ENCODE measurements at places on chromosomes 13 and 19.

GRCh38 chr13:90270226-90270625 is 1077.3 kb upstream of the MIR17HG start:
- no peak for DNase-seq

- no peak for DNase-seq
Measured at GRCh38 chr19:48487948-48488347, 18.8 kb downstream of the CYTH2 start.

DNA sequence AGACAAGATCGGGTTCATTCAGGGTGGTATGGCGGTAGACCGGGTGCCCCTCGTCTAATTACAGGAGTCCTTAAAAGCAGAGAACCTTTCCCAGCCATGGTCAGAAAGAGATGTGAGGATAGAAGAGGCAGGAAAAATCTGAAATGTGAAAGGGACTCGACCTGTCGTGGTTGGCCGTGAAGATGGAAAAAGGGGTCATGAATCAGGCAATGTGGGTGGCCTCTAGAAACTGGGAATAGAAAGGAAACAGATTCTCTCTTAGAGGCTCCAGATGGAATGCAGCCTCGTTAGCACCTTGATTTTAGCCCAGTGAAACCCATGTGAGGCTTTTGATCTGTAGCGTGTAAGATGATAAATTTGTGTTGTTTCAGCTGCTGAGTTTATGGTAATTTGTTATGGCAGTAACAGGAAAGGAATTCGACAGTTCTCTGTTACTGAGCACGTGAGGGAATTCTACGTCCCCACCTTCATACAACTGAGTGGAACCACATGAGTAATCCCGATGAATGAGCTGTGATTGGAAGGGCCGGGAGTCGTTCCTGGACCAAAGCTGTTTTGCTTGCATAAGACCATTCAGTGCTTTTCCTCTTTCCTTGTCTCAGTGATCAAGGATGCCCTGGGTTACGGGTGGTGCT is 11.0 kb upstream of the CA11 start:
- DNase-seq = no peak

GRCh38 chr19:23283925-23284324 is 33.7 kb upstream of the ZNF724 start:
- no peak for DNase-seq

- DNase-seq = no peak
Measured at GRCh38 chr13:94305463-94305862, 174.0 kb downstream of the DCT start.

DNA sequence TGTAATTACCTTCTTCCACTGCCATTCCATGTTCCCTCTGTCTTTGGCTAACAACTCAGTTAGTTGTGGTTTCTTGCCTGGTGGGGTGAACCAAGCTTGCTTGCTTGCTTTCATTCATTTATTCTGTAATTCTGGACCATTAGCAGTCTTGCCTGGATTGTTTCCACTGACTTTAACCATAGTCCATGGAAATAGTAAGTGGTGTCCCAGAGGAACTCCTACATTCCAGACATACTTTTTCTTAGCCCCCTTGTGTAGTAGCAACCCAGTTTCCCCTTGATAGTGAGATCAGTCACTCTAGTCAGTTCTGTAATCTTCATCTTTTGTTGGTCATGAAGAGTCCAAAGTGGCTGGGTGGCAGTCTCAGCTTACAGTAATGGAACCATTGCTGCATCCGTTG is 23.2 kb downstream of the PDS5B start:
- DNase-seq = no peak

DNA sequence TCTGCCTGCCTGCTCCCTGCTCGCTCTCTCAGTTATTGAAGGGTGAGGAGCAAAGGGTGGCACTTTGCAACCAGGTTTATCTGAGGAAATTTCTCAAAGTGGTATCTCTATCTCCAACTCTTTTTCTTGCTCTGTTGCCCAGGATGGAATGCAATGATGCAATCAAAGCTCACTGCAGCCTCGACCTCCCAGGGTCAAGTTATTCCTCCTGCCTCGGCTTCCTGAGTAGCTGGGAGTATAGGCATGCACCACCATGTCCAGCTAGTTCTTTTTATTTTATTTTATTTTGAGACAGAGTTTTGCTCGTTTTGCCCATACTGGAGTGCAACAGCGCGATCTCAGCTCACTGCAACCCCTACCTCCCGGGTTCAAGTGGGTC is 4.9 kb downstream of the ACTMAP start:
- DNase-seq = no peak

DNA sequence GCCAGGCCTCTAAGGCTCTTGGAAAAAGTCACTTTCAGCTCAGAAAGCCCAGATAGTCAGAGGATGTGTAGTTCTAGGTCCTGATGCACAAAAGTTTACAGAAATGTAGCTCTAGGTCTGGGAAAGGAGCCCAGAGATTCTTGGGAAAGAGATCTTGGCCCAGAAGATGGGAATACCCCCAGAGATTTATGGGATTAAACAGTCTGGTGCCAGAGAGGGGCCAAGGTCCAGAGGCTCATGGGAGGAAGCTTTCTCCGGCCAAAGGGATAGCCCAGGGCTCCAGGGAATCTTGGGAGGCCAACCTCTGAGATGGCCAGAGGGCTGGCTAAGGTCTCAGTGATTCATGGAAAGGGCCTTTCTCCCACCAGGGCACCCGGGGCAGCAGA is 15.2 kb downstream of the BCAT2 start:
- no peak for DNase-seq

DNA sequence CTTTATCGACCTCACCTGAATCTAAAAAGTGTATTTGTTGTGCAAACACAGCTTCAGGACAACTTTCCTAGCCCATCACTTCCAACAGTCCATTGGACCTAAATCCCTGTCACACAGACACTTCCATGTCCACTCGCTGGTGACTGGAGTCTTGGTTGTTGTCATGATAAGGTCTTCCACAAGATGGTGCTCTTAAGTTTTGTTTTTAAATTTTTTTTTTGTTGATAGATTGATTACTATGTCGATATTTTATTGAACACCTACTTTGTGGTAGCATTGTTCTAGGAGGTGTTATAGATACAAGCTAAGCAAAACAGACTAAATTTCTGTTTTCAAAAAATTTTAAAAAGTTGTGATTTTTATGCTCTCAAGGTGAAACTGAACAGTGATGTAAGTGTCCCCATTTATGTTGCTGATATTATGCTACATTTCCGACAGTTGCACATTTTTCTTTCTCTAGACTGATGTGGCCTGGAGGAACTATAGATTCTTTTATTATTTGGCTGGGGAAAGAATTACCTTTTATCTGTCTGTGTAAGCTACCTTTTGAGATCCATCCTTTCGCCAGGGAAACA is 8.1 kb upstream of the ERICH6B start:
- DNase-seq = no peak

- DNase-seq = no peak
Measured at GRCh38 chr13:44440046-44440608, 66.5 kb downstream of the SERP2 start.

DNA sequence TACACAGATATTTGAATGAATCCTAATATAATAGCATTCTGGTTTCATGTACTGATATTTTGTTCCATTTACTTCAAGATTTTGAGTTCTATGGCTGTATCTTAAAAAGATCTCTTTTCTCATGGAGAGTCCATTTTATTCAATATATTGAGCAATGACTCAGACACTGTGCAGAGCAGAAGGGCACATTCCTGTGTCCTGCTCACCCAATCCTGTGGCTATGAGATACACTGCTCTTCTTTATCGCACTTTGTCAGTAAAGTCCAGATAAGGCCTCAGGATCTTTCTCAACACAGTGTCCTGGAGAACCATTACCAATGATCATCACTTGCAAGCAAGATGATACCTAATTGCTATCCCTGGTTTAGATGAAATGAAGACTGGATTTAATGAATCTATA is 155.0 kb downstream of the CYSLTR2 start:
- DNase-seq = no peak

GRCh38 chr19:17565611-17566010 is 10.2 kb downstream of the COLGALT1 start:
- no peak for DNase-seq

DNA sequence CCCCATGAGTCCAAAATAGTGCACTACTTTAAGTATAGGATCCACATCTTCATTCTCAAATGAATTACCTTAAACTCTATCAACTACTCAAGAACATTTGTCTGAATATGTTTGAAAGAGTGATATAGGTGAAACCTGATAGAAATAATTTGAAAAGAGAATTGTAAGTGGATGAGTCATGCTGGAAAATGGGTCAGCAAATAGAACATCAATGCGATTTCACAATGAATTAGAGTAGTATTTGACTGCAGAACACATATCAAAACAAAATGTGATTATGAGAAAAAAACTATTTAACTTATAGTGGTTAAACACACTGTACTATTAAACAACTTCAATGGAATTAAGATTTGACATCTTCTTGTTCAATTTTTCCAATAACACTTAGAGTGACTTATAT is 300.6 kb upstream of the KLHL1 start:
- no peak for DNase-seq

DNA sequence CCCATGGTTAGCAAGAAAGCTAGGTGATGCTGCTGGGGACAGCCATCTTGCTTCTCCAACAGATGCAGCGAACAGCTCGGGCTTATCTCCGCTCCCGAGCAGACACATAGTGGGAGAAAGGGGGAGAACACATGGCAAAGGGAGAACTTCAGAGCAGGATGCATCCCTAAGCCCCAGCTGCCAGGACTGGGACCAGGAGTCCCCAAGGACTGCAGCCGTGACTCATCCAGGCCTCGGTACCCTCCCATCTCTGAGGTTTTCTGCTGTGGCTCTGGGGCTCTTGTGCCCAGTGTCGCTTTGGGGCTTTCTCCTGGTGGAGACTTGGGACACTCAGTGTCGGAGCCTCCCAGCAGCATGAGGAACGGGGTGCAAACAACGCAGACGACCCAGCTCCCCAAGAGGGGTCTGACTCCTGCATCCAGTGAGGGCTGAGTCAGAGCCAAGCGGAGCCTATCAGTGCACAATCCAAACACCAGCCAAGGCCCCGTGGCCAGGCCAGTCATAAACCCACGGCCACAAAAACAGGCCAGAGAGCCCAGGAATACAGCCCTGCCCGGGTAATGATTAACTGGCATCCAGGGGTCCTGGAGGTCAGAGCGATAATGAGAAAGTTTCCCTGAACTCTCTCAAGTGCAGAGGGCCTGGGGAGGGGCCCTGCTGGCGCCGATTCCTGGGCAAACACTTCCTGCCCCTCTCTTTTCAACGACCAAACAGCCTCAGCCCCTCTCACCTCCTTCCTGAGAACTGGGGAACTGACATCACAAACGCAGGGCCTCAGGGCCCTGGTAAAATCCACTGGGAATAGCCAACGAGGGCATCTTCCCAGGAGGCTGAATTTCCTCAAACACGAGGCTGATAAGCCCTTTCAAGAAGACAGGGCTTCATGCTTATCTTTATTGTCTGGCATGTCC is 202.9 kb downstream of the USP12 start:
- DNase-seq = no peak

- no peak for DNase-seq
Measured at GRCh38 chr19:2536461-2536860, 60.5 kb downstream of the GADD45B start.

DNA sequence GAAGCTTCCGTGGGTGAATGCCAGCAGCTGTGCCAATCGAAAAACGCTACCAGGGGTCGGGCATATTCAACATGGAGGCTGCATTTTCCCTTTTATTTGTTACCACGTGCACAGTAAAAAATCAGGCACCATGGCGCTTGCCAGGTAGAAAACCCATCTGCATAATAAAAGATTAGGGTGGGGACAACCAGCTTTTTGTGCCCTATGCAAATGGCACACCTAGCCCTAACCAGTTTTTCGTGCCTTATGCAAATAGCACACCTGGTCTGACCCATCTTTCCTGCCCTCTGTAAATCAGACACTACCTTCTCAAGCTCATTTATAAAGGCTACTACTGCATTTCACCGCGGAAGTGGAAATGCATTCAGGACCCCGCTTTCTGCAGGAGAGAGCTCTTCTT is 62.1 kb upstream of the FREM2 start:
- DNase-seq = no peak

DNA sequence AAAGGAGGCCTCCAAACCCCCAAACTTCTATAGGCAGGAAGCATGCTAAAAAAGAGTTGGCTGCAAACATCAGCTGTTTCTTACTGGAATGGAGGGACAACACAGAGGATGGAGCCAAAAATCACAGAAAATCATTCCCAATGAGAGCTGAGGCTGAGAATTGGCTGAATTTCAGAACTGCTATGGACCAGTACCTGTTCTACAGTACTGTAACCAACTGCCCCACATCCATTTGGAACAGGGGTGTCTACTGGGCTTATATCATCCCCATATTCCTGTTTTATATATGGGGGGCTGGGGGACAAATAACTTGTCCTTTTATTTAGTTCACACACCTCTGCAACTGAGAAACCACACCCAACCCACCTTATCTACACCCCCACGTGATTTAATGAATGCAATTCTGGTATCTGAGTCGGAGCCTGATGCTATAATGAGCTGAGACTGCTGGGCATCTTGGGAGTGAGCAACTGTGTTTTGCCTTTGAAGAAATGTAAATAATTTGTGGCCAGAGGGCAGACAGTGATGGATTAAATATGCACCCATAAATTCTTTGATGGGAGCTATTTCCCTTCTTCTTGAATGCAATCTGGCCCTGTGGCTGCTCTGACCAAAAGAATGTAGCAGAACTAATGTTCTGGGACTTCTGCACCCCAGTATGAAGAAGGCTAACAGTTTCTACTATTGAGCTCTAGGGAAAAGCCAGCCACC is 82.6 kb downstream of the TBC1D4 start:
- no peak for DNase-seq

DNA sequence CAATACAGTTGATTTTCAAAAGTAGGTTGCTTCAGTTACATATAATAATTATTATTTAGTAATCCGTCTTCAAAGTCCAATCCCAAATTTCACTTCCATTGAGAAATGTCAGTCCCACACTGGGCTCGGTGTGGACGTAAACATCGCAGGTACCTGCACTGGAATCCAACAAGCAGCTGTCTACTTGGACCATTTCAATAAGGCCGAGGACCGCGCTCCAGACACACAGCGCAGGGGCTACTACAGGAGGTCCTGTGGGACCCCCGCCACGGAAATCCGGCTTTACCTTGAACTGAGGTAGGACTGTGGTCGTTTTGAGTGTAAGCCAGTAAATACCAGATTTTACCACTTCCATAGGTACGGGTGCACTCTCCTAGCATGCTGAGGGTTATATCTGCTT is 30.8 kb downstream of the IRS2 start:
- no peak for DNase-seq

- no peak for DNase-seq
Measured at GRCh38 chr13:40101708-40102359, 446.4 kb downstream of the COG6 start.

- DNase-seq = no peak
Measured at GRCh38 chr19:16227837-16228636, 30.3 kb downstream of the AP1M1 start.
